ENCODE measurements at places on chromosomes 11 and 22. TPM values are rescaled to one million over a fixed set of nuclear protein-coding genes. Genes with fewer than 3 reads are reported as not detected.

PKP3 gene
- total RNA-seq = 1.6 TPM

TMEM86A gene
- total RNA-seq = 1.6 TPM

MRGPRX3 gene
- not detected for total RNA-seq

SLN gene
- not detected for total RNA-seq

PIK3IP1 gene
- 6.3 TPM for total RNA-seq

BBOX1 gene
- total RNA-seq = not detected

CTTN gene
- total RNA-seq = 281 TPM

SLC22A6 gene
- not detected for total RNA-seq

GPR83 gene
- total RNA-seq = not detected

SLC15A3 gene
- 35.7 TPM for total RNA-seq

ANO3 gene
- total RNA-seq = not detected
